A172 (cell line): ENCODE measurements at places on chromosomes 7 and 10.

DNA sequence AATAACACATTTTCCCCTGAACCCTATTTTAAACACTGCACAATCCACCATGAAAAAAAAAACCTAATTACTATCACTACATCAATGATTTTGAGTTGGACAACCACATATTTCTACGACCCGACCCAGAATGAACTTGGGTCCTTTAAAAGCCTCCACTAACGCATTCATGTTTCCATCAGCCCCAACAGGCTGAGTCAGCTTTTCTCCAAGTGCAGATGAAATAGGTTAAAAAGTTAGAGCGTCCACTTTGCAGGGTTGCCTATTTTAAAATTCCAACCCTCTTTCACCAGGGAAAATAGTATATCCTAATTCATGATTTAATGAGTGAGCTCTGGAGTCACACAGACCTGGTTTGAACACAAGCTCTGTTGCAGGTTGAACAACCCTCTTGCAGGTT, 501.0 kb upstream of the SORCS1 start:
- no peak for DNase-seq

DNA sequence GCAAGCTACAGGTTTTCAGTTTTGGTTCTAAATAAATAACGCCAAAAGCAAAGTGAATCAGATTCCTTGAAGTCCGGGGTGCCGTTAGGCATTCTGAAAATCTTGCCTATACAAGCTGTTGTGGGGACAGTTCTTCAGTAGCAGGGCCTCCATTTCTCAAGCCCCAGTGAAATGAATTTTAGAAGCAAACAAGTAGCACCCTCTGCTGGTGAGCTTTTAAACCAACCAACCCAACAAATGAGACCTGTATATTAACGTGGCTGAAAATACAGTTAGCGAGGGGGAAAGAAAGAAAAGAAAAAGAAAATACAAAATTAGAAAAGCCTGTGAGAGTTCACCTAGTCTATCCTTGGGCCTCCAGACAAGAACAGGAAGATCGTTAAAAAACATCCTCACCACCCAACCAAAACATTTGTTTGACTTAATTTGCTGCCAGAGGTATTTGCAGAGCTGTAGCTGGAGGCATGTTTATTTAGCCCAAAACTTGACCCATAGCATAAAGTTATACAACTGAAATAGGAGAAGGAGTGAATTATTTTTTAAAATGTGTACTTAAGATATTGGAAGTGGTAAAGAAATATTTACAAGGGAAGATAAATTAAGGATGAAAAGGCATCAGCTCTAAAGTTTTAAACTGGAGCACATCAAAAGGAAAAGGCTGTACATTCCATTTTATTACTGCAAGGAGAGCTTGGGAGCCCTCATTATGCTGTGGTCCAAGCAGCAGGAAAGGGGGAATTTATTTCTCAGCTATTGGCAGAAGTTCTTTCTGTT, 98.9 kb downstream of the DYNC1I1 start:
- peak; percentile 63 for DNase-seq

- peak; percentile 37 for DNase-seq
These were observed 62.6 kb downstream of the DOCK4 start for GRCh38 chr7:112143582-112143981.

GRCh38 chr7:151366880-151367222, 25.2 kb downstream of the NUB1 start:
- no peak for DNase-seq

- no peak for DNase-seq
These were observed 329.5 kb downstream of the CRPPA start for GRCh38 chr7:16091701-16092310.

- no peak for DNase-seq
These were observed 14.2 kb downstream of the DOCK1 start for GRCh38 chr10:126919426-126919825.

DNA sequence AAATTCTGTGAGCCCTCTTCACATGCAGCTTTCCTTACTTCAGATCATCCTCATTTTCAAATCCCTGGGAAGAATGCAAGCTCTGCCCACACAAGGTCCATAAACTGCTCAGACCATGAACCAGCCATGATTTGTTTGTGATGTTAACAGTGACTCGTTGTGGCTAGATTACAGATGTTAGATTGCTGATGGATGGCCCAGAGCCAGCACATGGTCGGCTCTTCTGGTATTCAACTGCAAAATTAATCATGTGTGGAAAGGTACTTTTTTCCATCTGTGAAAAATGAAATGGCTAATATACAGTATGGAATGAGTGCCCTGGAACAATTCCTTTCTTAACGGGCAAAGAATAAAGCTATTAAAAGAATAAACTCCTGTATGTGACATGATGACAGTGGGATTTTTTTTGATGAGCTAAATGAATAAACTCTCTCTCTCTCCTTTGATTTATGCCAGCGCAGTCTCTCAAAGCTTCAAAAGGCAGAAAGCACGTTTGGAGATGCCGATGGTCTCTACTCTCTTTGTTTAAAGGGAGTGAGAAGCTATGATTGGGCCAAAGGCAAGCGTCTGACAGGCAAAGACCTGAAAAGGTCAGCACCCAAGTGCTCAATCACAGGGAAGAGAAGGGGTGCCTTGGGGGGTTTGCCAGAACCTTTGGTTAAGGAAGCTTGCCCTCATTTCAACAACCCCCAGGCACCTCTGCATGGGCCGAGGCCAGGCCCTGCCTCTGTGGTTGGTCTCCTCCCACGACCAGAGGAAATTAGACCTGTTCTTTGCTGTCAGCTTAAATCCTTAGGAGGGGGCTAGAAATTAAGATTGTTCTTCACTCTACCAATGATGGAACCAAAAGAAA, 444.0 kb upstream of the NFE2L3 start:
- no peak for DNase-seq
